ENCODE measurements at places on chromosomes 12 and 14.
A peak's percentile ranks its signal among the peaks of the same experiment; 100 is the strongest.

DNA sequence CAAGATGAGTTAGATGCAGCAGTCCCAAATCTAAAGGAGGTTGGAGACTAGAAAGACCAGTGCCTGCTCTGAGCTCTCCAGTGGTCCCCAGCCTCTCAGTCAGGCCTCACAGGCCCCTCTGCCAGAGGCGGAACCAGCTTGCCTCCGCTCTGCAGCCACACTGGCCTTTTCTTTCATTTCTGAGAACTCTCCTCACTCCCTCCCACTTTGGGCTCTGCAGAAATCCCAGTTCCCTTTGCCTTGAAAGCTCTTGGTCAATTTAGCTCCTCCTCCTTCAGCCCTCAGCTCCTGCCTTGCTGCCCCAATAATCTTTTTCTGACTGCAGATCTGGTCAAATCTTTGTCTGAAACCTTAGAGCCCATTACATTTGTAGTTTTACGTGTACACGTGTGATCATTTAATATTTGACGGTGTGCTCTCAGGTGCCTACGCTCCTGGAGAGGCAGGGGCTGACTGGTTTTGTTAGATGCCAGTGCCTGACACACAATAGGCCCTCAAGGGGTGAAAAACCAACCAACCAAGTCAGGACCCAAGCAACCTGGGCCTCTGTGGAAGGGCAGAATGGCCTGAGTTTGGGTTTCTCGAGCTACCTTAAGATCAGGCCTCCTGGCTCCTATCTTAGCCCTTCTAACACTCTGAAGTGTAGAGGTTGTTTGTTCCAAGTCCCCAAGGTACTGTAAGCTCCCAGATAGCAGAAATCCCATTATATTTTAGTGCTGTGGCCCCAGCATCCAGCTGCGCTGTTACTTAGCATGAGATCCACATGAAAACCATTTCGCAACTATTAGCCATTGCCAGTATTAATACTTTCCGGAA lies 1.1 kb upstream of the NUDT4 start:
- no peak for DNase-seq

GRCh38 chr12:1633459-1633858 lies 4.4 kb downstream of the WNT5B start:
- DNase-seq = no peak

- DNase-seq = no peak
These were observed 238.5 kb downstream of the CACNA1C start for GRCh38 chr12:2291182-2291832.

DNA sequence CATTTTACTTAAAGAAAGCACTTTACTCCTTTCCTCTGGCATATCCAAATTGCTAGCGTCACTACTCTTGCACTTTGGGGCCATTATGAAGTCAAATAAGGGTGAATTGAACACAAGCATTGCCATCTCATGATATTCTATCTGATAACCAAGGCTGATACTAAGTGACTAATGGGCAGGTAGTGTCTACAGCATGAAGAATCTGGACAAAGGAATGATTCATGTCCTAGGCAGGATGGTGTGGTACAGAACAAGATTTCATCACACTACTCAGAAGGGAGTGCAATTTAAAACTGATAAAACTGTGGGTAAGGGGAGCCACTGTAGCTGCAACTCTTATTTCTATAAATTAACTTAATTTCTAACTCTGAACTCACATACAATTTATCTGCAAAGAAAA lies 7.7 kb upstream of the SLC6A15 start:
- no peak for DNase-seq

GRCh38 chr14:75906680-75907280 lies 75.0 kb downstream of the TGFB3 start:
- peak; percentile 79 for DNase-seq

- DNase-seq = no peak
These were observed 382.2 kb downstream of the MED13L start for GRCh38 chr12:115895247-115895646.

DNA sequence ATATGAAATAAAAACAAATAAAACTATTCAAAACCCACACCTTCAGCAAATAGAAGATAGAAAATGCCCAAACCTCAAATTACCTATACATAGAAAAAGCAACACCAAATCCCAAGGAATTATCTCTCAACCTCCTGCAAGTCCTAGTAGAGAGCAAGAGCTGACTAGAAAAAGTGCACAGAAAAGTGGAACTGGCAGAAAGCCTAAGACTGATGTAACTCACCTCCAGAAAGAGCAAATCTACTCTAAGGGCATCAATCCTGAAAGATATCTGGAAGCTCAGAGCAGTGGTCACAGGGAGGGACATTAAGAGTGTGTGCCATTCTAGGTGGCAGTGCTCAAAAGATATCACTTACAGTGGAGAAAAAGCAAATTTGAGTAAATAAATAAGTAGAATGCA lies 62.1 kb upstream of the PLEKHG7 start:
- no peak for DNase-seq

Data from activated CD8-positive, alpha-beta memory T cell treated with anti-CD3 and anti-CD28 coated beads for 24 hours (primary cell).